Keratinocyte (primary cell): ENCODE measurements at places on chromosomes 16 and 17.
A peak's percentile ranks its signal among the peaks of the same experiment; 100 is the strongest.

- DNase-seq, result no peak
- H3K4me3 ChIP-seq, result no peak overlapping the region
- H3K36me3 ChIP-seq, result no peaks in the 10 kb centered on the region
- H3K27ac ChIP-seq, result no peak overlapping the region
- no peaks in the 10 kb centered on the region for H3K27me3 ChIP-seq
- H3K4me1 ChIP-seq, result no peaks in the 10 kb centered on the region
Observed at GRCh38 chr16:83843657-83844056, 35.9 kb downstream of the HSBP1 start.

DNA sequence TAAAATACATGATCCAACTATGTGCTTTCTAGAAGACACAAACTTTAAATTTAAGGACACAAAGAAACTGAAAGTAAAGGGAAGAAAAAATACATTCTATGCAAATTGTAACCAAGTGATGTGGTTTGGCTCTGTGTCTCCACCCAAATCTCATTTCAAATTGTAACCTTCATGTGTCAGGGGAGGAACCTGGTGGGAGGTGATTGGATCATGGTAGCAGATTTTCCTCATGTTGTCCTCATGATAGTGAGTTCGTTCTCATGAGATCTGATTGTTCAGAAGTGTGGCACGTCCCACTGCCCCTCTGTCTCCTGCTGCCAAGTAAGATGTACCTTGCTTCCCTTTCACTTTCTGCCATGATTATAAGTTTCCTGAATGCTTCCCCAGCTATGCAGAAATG lies 15.0 kb downstream of the OR1A1 start:
- no peaks in the 10 kb centered on the region for H3K4me1 ChIP-seq
- no peaks in the 10 kb centered on the region for H3K27me3 ChIP-seq
- no peak overlapping the region for H3K4me3 ChIP-seq
- H3K27ac ChIP-seq, result no peak overlapping the region

DNA sequence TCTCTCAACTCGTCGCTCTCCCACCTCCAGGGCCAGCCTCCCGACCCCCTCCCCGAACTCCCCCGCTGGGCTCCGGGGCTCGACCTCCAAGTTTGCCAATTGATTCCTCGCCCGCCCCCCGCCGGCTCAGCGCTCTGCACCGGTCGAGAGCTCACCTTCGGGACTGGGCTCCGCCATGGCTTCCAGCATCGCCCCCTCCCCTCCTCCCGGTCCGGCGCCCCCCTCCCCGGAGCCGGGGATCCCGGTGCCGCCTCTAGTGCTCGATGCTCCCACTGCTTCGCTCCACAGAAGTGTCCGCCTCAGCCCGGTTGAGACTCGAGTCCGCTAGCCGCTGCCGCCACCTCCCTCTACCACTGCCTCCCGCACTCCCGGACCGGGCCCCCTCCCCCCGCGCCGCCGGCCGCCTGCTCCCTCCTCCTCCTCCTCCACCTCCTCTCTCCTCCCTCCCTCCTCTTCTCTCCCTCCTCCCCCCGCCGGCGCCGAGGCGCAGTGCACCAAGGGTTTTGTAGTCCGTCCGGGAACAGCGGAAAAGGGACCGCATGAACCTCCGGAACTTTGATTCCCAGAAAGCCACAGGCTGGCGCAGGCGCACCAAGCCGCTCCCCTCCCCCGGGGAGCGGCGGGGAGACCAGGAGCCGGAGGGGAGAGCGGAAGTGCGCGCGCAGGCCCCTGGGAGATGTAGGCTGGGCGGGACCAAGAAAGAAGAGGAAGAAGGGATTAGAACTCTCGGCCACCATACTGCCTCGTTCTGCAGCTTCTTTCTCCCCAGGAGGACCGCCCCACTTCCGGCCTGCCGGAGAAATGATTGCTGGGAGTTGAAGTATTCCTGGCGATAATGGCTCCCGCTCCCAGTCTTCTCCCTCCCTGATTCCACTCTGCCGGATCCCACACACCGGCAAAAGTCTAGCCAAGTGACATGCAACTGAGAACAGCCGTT lies at the start of gene PHF23:
Gene PHF23, minus strand, starts transcription at position 367 of the 937 bp plus-strand sequence. Its CDS starts 178 bp downstream, at position 189.
- no peaks in the 10 kb centered on the region for H3K27me3 ChIP-seq
- H3K4me3 ChIP-seq, result peak within 1 kb of the TSS; percentile 95
- peaks cover 20% of the 10 kb centered on the region for H3K36me3 ChIP-seq
- H3K4me1 ChIP-seq, result peaks cover 41% of the 10 kb centered on the region
- H3K27ac ChIP-seq, result peak within 1 kb of the TSS; percentile 84
- DNase-seq, result peak; percentile 94

- no peak overlapping the region for H3K27ac ChIP-seq
- no peak for DNase-seq
- no peak overlapping the region for H3K4me3 ChIP-seq
- H3K27me3 ChIP-seq, result no peaks in the 10 kb centered on the region
- H3K4me1 ChIP-seq, result no peaks in the 10 kb centered on the region
Observed at GRCh38 chr16:17370223-17370707, 100.5 kb downstream of the XYLT1 start.

DNA sequence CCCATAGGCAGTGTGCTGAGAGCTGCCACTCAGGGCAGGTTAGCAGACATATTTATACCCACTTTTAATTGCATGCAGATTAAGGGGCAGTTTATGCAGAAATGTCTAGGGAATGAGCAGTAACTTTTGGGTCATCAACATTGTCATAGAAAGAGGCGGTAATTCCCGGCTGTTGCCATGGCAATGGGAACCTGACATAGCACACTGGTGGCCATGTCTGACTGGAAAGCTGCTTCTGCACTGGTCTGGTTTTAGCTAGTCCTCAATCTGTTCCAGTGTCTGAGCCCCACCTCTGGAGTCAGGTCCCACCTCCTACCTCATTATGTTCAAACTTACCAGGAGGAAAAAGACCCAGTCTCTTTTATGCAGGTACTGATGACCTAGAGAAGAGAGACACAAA lies 31.5 kb upstream of the TNRC6C start:
- H3K27me3 ChIP-seq, result peaks cover 24% of the 10 kb centered on the region
- H3K27ac ChIP-seq, result no peak overlapping the region
- DNase-seq, result no peak
- no peaks in the 10 kb centered on the region for H3K4me1 ChIP-seq
- no peaks in the 10 kb centered on the region for H3K36me3 ChIP-seq

- peak overlapping the region; percentile 87 for H3K4me3 ChIP-seq
- H3K27me3 ChIP-seq, result no peaks in the 10 kb centered on the region
- no peak for DNase-seq
- peaks cover 41% of the 10 kb centered on the region for H3K4me1 ChIP-seq
- H3K36me3 ChIP-seq, result peaks cover 6% of the 10 kb centered on the region
Observed at GRCh38 chr17:28950017-28950751, 1.1 kb downstream of the PHF12 start.

DNA sequence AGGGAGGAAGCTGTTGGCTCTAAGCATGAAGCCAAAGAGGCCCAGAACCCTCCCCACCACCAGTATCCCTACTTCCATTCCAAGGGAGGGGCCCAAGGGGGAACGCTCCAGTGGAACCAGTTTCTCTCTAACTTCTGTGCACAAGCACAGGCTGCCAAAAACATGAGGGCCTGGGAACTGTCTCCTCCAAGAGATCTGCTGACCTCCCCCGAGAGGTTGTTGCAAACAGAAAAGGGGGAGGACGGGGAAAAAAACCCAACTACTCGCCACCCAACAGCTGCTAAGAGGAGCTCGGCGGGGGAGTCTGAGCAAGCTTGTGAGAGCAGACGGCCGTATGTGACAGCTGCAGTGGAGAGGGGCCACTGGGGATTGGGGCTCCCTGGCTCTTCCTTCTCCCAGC lies 15.7 kb upstream of the SLC35B1 start:
- no peak overlapping the region for H3K4me3 ChIP-seq
- no peak for DNase-seq
- no peaks in the 10 kb centered on the region for H3K36me3 ChIP-seq

DNA sequence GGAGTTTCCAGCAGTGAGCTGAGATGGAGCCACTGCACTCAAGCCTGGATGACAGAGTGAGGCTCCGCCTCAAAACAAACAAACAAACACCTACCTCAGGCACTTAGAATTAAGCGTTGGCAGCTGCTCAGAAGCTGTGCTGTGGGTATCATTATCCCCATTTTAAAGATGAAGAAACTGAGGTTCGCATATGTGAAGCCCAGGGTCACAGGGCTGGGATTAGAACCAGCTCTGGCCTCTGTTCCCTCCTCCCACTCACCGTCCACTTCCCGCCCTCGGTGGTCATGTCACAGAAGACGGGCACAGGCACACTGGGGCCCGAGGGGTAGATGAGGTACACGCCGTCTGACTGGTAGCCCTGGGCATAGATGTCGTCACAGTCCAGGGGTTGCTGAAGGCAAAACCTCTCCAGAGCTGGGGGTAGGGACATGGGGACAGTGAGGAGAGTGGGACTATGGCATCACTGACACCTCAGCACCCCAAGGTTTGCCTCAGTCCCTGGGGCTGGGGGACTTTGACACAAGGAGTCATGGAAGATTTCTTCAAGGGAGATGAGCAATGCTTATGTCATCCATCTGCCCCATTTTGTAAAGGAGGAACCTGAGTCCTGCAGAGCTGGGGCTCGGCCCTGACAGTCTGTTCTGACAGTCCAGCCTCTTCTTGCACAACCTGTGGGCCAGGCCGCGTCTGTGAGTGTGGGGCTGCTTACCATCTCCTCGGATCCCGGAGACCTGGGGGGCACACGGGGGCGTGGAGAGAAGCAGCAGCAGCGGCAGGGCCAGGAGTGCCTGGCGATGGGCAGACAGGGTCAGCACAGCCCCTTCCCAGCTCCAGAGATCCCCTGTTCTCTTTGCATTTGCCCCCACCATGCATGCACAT lies 700 bp downstream of the MFAP4 start:
- peaks cover 12% of the 10 kb centered on the region for H3K36me3 ChIP-seq
- no peak overlapping the region for H3K4me3 ChIP-seq
- H3K27me3 ChIP-seq, result no peaks in the 10 kb centered on the region
- no peak for DNase-seq

DNA sequence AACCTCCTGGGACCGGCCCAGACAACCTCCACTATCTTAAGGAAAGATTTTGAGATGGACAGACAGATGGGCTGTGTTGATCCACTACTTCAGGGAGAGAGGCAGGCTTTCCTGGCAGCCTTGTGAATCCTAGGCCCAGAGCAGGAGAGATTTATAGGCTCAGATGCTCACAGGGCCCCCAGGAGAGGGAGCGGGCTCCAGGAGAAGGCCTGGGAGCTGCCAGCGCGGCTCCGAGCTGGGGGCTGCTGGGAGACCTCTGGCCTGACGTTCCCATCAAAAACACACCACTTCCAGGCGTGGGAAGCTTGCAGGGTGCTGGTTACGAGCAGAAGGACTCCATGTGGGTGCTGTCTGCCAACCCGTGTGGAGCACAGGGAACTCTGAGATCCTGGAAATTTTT lies 53.2 kb downstream of the MYH11 start:
- no peak for DNase-seq
- H3K4me3 ChIP-seq, result no peak overlapping the region
- no peaks in the 10 kb centered on the region for H3K4me1 ChIP-seq
- H3K36me3 ChIP-seq, result no peaks in the 10 kb centered on the region
- H3K27ac ChIP-seq, result no peak overlapping the region

DNA sequence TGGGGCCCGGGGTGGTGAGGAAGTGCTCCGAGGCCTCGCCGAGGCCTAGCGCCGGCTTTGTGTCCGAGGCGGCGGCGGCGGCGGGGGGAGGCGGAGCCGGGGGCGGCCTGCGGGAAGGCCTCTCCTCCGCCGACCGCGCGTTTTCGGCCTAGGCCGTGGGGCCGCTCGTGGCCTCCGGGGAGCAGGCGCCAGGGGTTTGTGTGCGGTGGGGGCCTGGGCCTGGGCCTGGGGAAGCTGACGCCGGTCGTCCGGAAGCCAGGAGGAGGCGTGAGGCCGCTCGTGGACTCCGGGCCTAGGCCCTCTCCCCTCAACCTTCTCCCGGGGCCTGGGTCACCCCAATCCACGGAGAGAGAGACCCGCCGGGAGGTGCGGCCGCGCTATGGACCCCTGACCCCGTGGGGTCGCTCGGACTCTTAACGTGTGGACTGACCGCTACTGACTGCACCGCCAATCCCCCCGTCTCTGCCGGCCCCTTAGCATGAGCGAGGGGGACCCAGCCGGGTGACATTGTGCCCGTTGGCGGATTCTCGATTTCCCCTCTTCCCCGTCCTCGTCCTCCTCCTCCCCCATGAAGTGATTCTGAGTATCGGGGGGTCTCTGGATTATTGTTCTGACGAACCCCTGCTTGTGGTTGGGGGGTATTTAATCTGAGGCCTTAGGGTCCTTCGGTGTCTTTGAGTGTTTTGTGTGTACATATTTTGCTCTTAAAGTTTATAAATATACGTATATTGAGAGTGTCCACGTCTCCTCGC lies 660 bp downstream of the RBBP6 start:
- H3K27ac ChIP-seq, result peak overlapping the region; percentile 93
- DNase-seq, result no peak
- H3K4me1 ChIP-seq, result peaks cover 23% of the 10 kb centered on the region
- no peaks in the 10 kb centered on the region for H3K27me3 ChIP-seq

DNA sequence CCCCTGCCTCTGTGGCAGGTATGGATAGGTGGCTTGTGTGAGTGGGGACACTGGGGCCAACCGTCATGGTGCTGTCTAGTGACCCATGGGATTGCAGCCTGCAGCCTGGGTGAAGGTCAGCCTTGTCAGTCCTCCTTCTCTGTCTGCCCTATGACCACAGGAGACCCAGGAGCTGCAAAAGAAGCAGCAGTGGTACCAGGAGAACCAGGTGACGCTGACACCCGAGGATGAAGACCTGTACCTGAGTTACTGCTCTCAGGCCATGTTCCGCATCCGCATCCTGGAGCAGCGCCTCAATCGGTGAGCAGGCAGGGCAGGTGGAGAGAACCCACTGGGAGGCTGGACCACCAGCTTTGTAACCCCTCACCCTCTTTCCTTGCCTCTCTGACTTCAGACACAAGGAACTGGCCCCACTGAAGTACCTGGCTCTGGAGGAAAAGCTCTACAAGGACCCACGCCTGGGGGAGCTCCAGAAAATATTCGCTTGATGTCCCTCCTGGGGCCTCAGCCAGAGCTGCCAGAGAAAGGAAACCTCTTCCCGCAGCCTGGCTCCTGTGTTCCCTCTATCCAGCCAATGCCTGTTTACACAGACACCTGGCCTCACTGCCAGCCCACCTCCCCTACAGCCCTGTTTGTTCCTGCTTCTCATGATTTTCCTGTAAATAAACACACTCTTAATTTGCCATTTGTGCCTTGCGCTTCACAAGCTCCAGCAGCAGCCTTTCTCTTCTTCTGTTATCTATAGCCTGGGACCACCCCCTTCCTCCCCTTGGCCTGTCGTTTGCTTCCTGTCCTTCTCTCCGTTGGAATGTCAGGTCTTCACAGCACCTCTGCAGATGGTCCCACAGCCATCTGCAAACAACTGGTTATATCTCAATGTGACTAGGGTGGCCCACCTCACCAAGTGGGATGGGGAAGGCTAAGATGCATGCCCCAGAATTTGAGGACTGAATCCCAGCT lies 4.5 kb upstream of the KATNB1 start:
- peaks cover 5% of the 10 kb centered on the region for H3K4me1 ChIP-seq
- H3K36me3 ChIP-seq, result no peaks in the 10 kb centered on the region
- H3K27me3 ChIP-seq, result no peaks in the 10 kb centered on the region
- H3K27ac ChIP-seq, result no peak overlapping the region
- H3K4me3 ChIP-seq, result no peak overlapping the region

- no peak overlapping the region for H3K4me3 ChIP-seq
- no peak overlapping the region for H3K27ac ChIP-seq
- DNase-seq, result no peak
- no peaks in the 10 kb centered on the region for H3K27me3 ChIP-seq
Observed at GRCh38 chr16:2005646-2006045, 4.0 kb downstream of the ZNF598 start.

- H3K27ac ChIP-seq, result no peak overlapping the region
- no peak for DNase-seq
- no peaks in the 10 kb centered on the region for H3K4me1 ChIP-seq
- peaks cover 6% of the 10 kb centered on the region for H3K27me3 ChIP-seq
Observed at GRCh38 chr16:66002601-66003000, 363.9 kb upstream of the CDH5 start.

GRCh38 chr17:72206376-72206775 lies 85.6 kb downstream of the SOX9 start:
- H3K27ac ChIP-seq, result no peak overlapping the region
- H3K36me3 ChIP-seq, result no peaks in the 10 kb centered on the region
- no peak for DNase-seq
- no peak overlapping the region for H3K4me3 ChIP-seq
- H3K27me3 ChIP-seq, result peaks cover 25% of the 10 kb centered on the region
